ENCODE measurements at places on chromosomes 5 and 9.

DNA sequence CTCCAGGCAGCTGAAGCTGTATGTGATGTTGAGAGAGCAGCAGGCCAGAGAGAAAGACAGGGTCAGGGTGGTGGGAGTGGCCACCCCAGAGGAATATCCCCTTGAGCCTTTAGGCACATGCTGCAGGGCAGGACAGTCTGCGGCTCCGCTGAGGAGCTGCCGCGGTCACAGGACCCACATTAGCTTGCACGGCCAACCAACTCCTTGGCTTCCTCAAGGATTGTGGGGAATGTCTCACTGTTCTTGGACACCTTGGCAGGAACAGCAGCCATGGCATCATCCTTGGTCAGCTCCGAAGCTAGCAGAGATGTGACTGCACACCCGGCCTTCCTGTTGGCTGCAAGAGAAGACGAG, 27.8 kb downstream of the PCDHGC5 start:
- DNase-seq, result no peak

DNA sequence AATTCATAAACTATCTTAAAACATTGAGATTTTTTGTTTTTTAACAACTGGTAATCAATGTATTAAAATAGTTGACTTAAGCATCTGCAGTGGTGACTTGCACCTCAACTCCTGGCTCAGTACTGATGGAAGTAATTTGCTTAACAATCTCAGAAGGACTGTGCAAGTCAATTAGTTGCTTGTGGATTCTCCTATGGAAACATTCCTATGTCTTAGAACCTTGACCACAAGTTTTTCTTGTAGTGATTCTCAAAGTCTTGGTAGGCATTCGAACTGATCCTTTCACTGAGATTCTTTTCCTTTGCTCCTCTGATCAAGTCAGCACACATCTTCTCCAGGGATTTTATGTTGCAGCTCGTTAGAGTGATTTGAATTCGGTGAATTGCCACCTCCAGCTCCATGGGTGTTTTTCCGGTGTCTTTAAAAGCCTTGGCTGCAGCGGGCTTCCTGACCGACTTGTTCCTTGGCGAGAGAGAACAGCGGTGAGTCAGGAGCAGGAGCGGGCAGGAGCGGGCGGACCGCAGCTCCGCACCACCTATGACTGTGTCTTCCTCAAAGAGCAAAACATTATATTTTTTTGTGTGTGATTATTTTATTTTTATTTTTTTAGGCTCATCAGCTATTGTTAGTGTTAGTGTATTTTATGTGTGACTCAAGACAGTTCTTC, 21.1 kb downstream of the HMGXB3 start:
- no peak for DNase-seq

DNA sequence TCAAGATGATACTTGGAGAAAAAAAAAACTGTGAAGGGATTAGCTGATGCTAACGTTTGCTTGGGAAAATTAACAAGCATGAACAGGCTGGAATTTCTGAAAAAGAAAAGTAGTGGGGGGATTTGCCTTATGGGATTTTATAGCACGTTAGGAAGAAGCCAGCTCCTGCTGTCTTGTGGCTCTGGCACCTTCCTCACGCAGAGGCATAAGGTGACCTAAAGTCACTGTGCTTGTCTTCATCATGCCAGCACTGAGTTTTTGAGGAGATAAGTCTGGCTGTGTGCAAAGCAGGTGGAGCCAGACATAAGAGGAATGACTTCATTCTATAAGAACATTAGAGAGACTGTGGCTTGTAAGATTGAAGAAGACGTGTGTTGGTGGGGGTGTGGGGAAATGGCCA, 94.4 kb upstream of the MAP1B start:
- no peak for DNase-seq

DNA sequence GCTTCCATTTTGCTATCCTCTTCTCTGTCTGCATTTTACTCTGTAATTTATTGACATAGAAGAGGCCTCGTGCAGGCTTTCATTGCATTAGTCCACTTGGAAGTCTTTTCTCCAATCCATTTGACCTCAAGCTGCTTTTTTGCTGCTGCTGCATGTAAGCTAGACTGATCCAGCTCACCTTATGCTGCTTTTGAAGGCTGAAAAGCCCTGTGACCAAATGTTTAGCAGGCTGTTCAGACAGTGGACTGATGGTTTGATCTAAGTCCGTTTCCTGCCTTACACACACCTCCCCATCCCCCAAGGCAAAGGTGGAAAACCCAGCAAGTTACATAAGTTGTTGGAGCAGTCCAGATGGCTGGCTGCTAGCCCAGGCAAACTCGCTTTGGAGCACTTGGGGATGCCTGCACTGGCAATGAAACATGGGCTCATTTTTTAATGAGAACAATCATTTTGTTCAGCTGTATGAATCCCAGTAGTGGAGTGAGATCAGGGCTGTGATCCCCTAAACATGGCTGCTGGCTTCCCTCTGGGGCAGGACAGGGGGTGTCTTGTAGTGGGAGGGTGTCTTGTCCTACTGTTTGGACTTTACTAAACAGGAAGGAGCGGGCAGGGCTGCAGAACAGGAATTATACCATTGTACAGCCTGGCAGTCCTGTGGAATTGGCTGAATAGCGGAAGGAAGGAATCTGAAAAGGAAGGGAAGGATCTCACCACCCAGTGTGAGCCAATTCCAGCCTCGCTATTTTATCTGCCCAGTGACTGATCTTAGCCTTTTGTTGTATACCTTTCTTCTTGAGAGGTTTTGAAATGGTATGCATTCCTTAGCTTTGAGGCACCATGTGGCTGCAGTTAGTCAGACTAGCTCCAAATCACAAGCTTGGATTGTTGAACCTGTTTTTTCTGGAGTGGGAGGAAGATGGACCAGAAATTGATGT, 212.0 kb downstream of the ARHGAP26 start:
- DNase-seq, result no peak

GRCh38 chr5:81516091-81516490, 122.2 kb upstream of the ACOT12 start:
- DNase-seq, result no peak

GRCh38 chr9:4301971-4302427, 2.1 kb upstream of the GLIS3 start:
- DNase-seq, result peak; percentile 77

- DNase-seq, result peak; percentile 50
These were observed 206.0 kb downstream of the PCSK1 start for GRCh38 chr5:96226941-96227552.

GRCh38 chr5:126377424-126377823, 45.8 kb upstream of the GRAMD2B start:
- no peak for DNase-seq

- DNase-seq, result no peak
These were observed 536 bp downstream of the PCDHAC1 start for GRCh38 chr5:140926443-140927227.

- no peak for DNase-seq
These were observed 440.3 kb downstream of the PLK2 start for GRCh38 chr5:58019614-58020013.

DNA sequence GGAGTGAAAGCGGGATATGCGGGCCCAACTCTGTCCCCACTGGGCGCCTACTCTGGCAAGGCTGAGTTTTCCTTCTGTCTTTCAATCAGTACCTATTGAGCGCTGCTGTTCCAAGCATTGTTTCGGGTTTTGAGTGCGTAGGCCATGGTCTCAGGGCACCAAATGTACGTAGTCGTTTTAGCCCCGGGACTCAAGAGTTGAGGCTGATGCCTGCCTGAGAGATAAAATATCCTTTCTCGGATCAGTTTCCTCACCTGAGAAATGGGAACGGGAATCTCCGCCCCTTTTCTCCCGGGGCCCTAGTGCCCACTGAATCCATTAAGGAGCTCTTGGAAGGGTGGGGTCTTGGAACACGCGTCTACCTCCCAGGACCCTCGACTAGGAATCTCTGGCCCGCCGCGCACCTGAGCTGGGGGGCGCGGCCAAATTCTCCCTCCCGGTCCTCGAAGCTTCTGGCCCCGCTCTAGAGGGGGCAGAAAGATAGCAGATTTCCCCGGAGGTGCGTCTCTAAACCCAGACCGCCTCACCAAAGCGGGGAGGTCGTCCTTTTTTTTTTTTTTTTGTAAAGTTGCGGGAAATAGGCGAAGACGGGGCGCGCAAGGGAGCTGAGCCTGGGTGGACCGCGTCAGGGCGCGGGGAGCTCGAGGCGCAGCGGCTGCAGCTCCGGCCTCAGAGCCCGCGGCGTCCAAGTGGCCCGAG, 494 bp upstream of the CXXC5 start:
- DNase-seq, result no peak
